ENCODE measurements at places on chromosomes 1 and 21.
A peak's percentile ranks its signal among the peaks of the same experiment; 100 is the strongest.

GRCh38 chr21:40902299-40902698, 55.3 kb upstream of the DSCAM start:
- DNase-seq, result peak; percentile 91

DNA sequence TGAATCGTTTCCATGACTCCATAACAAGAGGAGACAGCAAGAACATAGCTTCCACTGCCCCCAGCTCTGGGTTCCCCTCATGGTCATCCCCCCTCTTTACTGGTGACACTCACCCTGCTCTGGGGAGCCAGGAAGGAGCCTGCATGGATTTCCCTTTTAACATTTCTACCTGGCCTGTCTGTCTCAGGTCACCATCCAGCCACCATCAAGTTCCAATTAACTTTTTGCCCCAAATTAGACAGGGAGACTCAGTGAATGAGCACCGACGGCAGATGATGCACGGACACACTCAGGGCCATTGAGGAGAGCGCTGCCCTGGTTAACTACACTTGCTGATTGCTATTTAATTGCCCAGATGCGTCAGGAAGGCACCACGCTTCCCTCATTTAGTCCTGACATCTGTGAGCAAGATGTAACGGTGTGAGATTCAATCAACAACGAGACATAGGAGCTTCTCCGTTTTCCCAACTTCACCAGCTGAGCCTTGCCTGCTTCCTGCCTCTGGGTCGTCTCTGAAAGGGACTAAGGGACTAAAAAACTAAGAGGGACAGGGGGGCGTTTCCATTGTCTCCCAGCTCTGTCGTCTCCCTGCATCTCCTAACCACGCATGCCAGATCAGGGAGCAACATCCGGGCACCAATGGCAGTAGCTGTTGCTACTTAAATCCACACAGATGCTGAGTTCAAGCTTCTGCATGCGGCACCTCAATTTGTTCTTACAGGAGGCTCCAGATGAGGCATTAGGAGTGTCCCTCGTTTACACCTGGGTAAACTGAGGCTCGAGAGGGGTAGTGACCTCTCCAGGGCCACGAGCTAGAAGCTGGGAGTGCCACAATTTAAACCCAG, 426.7 kb downstream of the NPHP4 start:
- DNase-seq, result no peak

DNA sequence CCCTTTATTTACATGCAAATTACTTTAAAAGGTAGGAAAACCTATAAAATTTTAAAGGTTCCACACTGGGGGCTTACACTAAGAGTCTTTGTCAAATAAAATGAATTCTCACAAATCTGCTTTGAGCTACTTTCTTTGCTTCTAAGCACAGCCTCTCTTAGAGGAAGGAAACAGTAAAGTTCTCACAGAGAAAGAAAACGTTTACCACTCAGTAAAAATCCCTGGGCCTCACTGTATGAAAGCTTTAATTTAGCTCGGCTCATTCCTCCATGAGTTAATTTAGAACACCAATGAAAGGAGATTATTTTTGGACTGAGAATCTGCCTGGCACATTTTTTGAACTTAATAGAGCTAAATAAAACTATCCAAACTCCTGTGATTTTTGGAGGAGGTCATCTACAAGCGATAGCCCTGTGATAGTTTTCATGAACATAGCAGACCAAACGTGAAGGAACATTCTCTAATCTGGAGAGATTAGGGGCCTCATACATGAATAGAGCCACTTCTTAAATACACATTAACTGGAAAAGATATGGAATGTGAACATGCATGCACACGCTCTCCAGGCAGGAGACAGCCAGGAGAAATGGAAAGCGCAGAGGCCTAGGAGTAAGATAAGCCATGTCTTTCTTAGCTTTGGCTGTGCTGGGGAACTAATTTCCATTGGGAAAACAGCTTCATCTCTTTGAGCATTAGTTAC, 32.8 kb downstream of the PRRX1 start:
- no peak for DNase-seq

DNA sequence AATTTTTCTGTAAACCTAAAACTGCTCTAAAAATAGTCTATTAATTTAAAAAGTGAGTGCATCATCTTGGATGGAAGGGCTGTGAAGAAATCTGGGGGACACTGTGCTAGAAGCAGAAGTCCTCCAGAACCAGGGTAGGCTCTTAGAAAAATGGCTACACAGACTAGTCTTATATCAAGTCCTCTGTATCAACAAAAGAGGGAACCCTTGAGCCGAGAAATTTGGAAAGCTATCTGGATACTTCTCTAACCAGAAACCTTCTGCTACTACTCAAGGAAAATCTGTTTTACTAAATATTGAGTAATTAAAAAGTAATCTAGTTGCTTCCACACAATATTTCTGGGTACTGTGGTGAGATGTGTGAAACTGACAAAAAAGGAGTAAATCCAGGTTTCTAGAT, 92.1 kb downstream of the WDR3 start:
- no peak for DNase-seq

DNA sequence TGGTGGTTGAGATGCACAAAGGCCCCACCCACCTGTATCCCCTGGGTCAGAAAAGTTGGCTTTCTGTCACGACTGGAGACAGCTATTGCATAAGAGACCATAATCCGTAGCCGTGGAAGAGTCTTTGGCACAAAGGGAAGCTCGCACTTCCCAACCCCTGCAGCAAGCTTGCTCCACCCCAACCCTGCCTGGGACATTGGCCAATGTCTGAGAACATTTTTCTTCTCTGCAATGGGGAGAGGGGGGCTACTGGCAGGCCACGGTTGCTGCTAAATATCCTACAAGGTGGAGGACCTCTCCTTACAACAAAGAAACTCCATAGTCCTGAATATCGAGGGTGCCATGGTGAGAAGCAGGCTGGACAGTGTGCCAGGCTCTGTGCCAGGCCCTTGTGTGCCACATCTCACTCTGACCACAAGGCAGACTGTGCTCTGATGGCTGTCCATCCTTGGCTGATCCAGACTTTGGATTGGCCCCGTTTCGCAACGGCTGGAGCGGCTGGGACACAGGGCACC, 104.1 kb downstream of the CSMD2 start:
- DNase-seq, result no peak

- DNase-seq, result no peak
Observed at GRCh38 chr21:45539046-45539795, 3.0 kb downstream of the SLC19A1 start.

GRCh38 chr1:37776946-37777516, 12.1 kb upstream of the EPHA10 start:
- no peak for DNase-seq

DNA sequence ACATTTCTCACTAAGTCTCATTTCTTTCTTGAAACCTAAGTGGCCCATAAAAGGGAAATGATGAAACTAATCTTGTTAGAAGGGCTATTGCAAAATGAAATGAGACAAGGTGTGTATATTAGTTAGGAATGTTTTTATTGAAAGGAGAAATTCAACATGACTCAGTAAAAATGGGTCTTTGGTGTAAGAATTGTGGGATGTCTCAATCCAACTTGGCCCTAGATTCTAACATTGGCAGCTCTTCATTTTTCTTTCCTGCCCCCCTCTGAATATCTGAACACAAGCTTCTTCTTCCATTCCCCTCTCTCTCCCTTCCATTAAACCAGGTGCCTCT, 26.8 kb upstream of the TARBP1 start:
- DNase-seq, result no peak

- DNase-seq, result peak; percentile 38
Observed at GRCh38 chr1:206606867-206607266, 5.4 kb downstream of the EIF2D start.

GRCh38 chr1:203638950-203639349, 12.3 kb downstream of the ATP2B4 start:
- no peak for DNase-seq

- no peak for DNase-seq
Observed at GRCh38 chr1:184620469-184620868, 134.2 kb downstream of the EDEM3 start.

DNA sequence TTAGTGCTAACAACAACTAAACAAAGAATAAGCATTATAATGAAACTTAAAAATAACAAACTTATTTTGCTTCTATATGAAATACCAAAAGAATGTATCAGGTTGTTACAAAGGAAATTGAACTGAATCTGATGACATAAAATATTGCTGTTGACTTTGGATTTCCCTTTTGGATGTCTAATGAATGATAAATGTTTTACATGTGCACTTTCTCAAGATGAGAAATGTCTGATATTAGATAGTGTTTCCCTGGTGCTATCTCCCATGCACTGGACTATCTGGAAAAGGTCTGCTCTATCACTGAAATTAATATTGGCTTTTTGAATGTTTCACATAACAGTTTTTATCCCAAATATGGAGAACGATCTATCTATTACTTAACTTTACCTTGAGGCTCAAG, 179.9 kb downstream of the HMCN1 start:
- no peak for DNase-seq

GRCh38 chr1:3208819-3209200, 139.8 kb downstream of the PRDM16 start:
- no peak for DNase-seq

- no peak for DNase-seq
Observed at GRCh38 chr1:41541592-41541952, 57.1 kb upstream of the EDN2 start.

DNA sequence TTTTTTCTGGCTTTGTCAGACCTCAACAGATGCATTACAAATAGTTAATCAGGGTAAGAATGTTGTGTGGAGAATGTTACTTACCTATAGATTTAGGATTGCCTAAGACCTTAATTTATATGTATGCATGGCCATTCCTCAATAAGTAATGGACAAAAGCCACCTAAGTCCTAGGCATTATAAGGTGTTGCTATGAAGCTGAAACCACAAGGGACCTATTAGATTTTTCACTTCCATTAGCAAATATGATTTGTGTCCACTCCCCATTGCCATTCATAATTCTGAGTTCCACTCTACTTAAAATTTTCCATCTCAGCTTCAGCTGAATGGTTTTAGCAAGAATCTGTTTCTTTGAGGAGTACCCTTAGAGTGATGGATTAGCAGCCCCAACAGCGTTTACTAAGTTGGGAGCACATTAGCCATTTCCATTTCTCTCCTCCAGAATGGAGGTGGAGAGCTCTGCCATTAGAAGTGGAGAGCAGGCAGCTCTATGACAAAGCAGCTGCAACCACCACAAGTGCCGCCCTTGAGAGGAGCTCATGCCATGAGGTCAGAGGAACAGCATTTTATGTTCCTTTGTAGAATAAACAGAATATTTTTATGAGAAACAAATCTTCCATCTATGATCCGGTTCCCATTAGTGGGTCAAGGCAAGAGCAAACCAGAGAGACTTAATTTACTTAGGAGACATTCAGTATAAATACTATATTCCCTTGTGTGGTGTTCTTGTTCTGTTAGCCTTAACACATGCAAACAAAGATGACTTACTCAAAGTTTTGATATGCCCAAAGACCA, 28.9 kb upstream of the C1orf87 start:
- no peak for DNase-seq

- DNase-seq, result no peak
Observed at GRCh38 chr21:46226146-46226545, 2.4 kb downstream of the LSS start.

DNA sequence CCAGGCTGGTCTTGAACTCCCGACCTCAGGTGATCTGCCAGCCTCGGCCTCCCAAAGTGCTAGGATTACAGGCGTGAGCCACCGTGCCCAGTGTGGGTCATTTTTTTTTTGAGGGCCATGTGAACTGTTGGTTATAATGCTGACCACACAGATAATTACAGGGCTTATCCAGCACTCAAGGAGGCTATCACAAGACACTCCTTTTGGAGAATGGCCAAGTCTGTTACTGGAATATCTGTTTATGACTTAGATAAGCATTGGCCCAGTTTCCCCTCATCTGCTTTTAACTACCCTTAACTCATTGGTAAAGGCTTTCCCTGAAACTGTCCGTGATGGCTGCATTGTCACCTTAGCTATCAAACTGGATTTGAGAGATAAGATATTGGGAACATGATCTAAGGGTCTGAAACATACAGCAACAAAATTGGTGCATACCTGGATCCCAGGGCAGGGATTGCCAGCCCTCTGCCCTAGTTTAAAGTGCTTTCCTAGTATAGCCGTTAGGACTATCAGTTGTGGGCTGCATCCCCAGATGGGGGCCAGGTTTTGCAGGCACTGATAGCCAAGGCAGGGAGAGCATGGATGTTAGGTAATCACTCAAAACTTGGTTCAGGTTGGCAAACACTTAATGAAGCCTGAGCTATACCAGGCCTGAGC, 15.6 kb downstream of the SZT2 start:
- DNase-seq, result no peak

GRCh38 chr1:48887796-48888195, 111.1 kb upstream of the BEND5 start:
- DNase-seq, result no peak

GRCh38 chr1:7497107-7497637, 273.9 kb upstream of the VAMP3 start:
- no peak for DNase-seq

DNA sequence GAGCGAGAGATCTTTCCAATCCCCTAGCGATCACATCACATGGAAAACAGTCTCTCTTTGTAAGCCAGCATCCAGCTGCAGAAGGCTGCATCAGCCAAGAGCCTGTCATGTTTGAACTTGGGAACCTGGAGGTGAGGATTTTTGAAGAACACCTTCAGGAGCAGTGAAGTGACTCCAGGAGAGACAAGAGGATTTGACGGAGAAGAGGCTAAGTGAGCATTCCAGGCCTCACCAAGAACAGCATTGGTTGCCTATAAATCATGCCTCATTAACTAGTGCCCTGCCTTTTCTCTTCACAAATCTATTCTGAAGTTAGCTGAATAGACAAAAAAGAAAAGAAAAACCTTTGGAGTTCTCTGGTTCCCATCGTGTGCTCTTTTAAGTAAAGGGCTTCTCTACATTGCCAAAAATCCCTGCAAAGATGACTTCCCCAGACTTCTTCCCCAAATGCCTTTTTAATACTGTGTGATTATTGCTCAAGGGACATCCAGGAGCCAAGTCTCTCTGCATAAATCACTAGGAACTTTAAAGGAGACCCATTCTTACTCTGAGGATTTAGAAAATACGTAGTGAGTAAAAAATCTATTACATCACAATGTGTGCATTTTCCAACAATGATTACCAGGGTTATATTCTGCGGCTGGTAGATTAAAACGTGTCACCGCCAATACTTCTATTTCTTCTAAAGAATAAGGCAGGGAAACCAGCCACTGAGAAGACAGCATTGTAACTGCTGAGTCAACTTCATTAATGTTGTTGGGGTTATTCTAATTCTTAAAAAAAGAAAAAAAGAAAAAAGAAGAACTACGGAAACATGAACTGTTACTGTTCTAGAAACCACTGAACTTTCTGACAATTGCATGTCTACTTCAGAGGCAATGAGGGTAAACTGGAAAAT, 95.2 kb downstream of the KIF14 start:
- no peak for DNase-seq

GRCh38 chr1:37722181-37723071, 30.1 kb downstream of the CDCA8 start:
- no peak for DNase-seq

GRCh38 chr1:47838562-47839432, 158.4 kb downstream of the TRABD2B start:
- no peak for DNase-seq

- DNase-seq, result no peak
Observed at GRCh38 chr1:17711941-17712340, 43.2 kb upstream of the ACTL8 start.

DNA sequence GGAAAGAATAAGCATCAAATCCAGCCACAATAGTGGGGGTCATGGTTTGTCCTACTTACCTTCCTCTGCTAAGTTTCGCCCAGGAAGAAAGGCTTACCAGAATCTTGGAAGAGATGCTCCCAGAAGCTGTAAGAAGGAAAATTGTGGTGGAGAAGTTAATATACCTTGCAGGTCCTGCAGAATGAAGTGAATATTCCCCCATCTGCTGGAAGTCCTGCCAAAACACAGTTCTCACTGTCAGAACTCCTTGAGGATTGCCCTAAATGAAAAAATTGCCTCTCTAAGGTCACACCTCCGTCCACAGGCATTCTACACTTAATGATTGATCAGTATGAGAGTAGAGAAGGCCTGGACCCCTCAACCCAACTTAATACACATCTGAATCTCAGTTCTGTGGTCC, 78.4 kb upstream of the RGS21 start:
- DNase-seq, result no peak
